ENCODE measurements at places on chromosomes 7 and 10.
A peak's percentile ranks its signal among the peaks of the same experiment; 100 is the strongest.

DNA sequence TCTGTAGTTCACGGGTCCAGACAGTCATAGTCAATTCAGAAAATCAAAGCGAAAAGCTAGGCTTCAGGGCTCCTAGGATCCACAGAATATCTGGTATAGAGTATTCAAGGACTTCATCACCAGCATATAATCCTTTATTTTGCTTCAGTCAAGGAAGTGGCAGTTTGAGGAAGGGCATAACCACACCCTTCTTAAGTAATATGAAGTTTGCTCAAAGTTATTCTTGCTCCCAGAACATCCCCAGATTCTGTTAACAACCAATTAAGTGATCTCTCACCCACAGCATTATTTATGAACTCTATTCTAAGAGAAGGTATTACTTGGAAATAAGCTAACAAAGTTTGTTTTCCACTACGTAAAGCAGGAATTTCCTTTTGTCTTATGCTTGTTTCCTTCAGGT is 13.2 kb downstream of the CWF19L1 start:
- ATAC-seq, result no peak

DNA sequence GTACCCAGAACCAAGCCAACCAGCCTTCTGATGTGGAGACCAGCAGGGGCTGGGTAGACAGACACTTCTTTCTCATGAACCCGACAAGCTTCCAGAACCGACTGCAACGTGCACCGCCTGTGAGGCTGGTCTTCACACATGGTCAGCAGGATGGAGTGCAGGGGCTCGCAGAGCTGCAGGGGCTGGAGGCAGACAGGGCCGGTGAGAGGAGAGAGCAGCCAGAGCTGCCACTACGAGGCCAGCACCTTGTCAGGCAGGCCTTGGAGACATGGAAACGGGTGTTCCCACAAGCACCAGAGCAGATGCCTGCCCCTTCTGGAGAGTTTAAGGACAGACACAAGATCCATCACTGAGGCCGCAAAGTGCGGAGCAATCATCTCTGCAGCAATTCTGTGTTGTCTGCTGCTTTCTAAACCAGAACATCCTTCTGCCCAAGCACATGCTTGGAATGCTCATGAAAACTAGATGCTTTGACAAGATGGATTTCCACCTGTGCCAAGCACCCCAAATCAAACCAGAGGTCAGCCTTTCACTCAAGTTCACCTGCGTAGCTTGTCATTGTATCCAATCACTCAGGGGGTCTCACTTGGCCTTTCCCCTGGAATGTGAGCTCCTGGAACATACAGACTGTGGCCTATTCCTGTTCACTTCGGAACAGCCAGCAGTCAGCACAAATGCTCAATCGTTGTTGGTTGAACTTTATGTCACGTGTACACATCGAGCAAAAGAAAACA is 32.2 kb downstream of the FRMPD2 start:
- no peak for ATAC-seq

DNA sequence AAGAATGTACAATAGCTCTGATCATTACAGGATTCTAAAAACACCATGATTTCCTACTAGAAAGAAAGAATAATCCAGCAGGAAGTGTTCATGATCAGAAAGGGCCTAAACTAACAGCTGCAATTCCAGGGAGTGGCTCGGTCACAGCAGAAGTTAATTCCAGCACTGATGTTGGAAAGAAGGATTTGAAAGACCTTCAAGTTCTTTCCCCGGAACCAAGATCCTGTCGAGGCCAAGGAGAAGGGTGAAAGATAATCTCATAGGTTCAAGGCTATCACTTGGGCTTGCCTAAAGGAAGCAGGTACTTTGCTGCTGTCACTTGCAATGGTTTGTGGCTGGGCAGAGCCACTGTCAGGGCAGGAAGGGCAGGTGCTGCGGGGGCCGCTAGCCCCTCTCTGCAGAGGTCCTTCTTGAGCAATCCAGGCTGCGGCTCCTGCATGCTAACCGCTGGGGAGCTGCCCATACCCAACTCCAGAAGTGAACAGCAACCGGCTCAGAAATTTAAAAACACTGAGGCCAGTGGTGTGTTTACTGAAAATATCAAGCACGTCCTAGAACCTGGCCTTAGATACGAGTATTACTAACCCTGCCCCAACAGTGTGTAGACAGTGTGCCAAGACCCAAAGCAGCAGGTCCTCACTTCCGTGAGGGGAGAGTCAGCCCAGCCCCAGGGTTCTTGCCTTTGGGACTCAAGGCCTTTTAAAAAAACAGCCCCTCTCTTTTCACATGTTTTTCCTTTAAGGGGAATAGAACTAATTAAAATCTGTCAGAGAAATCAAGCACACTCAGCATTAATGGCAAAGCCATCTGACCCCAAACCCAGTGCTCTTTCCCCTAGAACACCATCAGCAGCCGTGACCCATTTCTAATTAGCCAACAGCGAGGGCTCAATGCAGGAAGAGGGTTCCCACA is 76.8 kb downstream of the VIPR2 start:
- ATAC-seq, result no peak

DNA sequence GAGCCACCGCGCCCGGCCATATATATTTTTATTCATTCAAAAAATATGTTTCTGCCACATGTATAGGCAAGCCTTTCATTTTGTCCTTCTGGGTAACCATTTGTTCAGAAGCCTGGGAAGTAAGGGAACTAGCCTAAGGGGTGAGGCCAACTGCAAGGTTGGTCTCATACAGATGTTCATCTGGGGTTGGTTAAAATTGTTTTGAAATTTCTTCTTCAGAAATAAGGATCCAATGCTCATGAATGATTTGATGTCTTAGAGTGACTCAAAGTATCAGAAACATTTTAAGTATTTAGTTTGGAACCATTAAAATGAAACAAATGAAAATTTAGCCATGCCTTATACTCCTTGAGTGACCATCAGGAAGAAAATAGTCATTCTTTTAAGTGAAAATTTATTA is 397.2 kb downstream of the SUGCT start:
- ATAC-seq, result no peak

DNA sequence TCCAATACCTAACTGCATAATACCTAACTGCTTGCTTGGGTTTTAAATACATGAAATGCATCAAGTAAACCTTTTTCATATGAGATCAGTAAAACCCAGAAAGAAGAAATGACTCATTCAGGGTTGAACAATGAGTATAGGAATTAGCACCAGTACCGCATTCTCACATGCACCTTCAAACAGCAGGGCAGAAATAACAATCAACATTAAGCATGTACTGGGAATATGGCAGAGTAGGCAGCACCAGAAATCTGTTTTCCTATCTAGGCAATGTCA is 850.3 kb upstream of the SORCS1 start:
- no peak for ATAC-seq

DNA sequence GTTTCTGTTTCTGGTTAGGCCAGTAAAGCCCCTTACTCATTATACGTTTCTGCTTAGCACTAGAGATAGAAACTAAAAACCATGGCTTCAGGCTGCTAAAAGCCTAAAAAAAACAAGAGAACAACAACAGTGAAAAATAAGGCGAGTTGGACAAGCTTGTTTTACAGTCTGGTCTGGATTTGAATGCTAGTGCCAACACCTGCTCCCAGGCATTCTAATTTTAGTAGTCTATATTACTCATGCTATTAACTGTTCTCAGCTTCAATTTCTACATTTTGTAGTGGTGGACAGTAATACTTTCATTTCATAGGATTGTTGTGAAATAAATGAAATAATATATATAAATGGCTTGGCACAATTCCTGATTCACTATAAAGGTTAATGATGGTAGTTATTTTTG is 108.5 kb downstream of the HBP1 start:
- no peak for ATAC-seq

DNA sequence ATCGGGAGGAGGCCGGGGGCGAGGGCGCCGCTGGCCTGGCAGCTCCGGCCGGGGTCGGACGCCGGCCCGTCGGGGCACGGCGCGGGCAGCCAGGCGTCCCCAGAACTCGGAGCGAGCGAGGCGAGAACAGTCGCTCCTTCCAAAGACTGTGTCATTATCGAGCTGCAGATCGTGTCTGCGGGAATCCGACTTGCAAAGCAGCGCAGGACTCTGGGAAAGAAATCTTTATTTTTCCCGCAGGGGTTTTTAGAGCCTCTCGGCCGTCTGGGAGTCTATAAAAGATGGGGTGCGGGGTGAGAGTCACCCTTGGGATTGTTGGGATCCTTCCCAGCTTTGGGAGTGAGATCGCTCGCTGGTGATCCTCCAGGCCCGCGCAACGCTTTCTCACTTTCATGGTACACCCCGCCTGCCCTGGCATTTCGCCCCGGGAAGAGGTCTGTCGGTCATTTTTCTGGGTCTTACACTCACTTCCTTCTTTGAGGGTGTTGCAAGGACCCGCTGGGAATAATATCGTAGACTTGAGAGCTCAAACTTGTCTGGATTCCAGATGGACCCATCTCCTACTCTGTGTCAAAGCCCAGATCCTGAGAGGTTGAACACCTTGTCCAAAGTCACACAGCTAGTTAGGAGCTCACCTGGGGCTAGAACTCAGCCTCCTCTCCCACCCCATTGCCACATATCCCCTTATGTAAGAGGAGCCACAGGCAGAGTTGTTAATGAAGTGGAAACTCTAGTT is 1.0 kb downstream of the UBTD1 start:
- ATAC-seq, result no peak

DNA sequence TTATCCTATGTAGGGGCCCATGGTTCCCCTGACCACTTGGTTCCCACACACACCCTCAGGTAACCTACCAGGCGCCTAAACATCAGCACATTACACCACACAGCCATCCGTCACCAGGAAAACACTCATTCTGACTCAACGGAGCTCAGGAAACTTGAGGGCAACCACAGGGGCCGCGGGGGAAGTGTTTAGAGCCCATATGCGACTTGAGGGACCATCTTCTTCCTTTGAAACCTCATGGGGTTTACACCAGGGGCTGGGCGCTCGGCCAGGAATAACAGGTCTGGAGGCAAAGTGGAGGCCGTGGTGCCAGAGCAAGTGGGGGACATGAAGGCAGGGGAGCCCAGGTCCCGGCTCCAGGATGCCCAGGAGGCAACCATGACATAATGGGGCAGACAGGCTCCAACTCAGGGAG is 1.5 kb downstream of the STX1A start:
- peak; percentile 51 for ATAC-seq

- no peak for ATAC-seq
These were observed 1.9 kb downstream of the HHEX start for GRCh38 chr10:92691591-92692079.
